ENCODE measurements at places on chromosomes 2 and 18.

- DNase-seq = no peak
These were observed 45.0 kb downstream of the EIF5B start for GRCh38 chr2:99382143-99382542.

DNA sequence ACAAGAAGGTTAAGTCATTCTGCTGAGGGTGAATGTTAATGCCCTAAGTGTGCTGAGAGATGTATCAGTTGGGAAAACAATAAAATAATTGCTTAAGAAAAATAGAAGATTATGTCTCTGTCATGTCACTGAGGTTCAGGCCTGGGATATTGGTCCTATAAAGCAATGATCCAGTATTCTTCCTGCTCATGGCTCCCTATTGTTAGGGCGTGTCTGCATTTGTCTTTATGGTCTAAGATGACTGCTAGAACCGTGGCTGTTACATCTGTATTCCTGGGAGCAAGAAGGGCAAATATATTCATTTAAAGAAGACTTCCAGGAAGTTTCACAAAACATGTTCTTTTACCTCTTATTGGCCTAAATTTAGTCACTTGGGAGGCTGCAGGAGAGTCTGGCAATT lies 125.0 kb downstream of the KCNE4 start:
- no peak for DNase-seq

DNA sequence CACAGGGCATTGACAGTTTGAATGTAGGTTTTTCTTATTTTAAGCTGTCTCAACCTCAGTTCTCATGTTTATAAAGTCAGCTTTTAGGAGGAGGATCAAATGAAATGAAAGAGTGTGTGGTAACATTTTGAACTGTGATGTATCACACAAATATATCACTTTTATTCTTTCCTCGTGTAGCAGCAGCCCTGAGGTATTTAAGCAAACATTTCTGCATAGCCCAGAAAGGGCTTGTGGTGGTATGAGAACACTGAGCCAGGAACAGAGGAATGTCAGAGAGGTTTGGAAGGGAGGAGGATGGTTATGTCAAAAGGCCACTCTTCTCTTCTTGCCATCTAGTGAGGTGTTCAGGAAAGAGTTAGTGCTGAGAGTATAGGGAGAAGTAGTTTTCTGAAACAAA lies 150.2 kb downstream of the PARD3B start:
- DNase-seq = no peak

DNA sequence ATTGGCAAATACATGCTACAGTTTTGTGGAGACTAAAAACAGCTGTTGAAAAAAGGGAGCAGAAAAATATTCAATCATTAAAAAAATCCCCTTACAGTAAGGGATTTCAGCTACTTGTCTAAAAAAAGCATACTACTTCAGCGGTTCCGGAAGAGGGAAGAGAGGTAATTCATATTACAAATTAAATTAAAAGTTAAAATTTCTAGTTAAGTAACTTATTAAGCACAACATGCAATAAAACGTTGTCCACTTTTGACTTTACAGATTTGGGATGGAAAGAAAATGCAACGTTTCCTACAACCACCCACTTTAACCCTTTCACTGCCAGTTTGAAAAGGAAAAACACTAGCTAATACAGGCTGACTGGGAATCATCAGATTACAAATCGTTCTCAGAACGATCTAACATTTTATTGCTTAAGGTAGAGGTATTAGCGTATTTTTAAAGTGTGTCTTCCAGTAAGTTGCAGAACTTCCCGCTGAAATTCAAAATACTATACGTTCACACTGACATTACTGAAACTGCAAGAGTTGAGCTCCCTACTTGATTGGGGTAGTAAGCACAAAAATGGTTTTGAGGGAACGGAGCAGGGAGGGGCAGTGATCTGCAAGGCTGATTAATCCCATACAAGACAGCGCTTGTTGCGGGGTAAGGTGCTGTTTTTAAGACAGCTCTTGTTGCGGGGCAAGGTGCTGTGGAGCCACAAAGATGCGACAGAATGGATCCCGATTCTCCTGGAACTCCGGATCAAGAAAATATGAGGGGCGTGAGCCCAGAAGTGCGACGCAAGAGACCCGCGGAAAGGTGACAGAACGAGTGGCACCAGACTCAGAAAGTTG lies 743 bp downstream of the HADHA start:
- DNase-seq = peak; percentile 37

DNA sequence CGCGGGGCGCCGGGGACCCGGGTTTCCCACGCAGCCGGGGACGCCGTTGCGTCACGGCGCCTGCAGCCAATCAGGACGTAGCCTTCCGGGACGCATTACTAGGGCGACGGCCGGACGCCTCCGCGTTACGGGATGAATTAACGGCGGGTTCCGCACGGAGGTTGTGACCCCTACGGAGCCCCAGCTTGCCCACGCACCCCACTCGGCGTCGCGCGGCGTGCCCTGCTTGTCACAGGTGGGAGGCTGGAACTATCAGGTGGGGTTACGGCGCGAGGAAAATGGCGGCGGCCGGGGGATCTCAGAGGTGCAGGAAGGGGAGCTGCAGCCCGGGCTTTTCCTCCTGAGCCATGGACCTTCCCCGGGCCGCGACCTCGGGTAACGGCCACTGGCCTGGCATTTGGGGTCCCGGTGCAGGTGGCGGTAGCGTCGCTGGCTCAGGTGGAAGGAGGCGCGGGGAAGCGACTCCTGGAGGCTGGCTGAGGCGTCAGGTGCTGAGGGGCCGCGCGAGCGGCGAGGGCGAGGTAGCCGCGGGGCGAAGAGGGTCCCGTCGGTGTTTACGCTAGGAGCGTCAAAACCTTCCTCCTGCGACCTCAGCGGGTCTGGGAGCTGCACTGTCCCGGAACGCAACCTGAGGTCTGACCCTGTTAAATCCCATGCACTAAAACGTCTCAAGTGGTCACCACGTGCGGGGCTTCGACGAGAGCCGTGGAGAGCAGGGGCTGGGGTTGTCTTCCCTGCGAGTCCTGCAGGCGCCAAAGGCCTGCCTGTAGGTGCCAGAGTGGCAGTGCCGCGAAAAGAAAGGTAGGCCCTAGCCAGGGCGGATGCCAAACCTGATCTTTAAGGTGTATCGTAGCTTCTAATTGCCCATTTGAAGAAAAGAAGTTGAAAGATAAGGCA lies at the start of gene LCLAT1:
LCLAT1 (plus strand) TSS at position 98 of the 897 bp plus-strand sequence. CDS start 78,345 bp downstream, outside the sequence.
- DNase-seq = peak; percentile 77

- DNase-seq = no peak
These were observed 130.5 kb downstream of the NCK2 start for GRCh38 chr2:105875241-105875640.

DNA sequence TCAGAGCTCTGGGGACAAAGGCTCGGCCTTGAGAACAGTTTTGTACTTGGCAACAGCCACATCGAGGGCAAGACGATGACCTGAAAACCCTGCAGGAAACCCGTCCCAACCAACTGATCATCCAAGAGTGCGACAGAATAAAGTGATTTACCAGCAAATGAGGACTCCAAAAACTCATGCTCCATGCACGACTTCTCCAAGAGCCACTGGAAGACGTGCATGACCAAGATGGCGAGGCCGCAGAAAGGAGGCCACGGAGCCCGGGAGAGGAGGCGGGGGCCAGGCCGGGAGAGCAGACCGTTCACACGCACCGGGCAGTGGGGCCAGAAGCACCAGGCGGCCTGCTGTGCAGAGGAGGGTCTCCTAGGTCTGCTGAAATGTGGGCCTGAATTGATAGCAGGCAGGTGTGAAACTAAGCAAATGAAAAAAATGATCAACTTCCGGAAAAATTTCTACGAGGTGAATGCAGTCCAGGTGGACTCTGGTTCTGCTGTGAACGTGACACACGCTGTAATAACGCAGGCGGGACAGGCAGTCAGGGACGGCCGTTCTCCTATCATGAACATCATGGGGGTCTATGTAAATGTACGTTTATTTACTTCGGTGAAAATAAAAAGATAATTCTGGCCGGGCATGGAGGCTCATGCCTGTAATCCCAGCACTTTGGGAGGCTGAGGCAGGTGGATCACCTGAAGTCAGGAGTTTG lies 252.2 kb downstream of the HDAC4 start:
- no peak for DNase-seq

DNA sequence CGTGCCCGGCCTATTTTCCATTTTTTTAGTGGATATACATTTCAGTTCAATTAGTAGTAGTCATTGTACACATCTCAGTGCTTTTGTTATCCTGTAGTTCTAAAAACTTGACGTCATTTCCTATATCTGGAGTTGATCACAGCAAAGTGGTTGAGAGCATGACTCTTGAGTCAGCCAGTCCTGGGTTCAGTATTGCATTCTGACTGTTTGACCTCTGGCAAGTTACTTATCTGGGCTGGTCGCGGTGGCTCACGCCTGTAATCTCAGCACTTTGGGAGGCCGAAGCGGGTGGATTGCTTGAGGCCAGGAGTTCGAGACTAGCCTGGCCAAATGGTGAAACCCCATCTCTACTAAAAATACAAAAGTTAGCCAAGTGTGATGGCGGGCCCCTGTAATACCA lies 50.4 kb upstream of the PPM1B start:
- peak; percentile 74 for DNase-seq

DNA sequence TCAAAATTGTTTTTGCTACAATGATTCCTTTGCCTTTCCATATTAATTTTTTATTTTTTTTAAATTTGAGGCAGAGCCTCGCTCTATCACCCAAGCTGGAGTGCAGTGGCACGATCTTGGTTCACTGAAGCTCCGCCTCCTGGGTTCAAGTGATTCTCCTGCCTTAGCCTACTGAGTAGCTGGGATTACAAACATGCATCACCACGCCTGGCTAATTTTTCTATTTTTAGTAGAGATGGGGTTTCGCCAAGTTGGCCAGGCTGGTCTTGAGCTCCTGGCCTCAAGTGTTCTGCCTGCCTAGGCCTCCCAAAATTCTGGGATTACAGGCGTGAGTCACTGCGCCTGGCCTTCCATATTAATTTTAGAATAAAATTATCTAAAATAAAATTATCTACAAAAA lies 41.3 kb downstream of the PTPN4 start:
- no peak for DNase-seq

DNA sequence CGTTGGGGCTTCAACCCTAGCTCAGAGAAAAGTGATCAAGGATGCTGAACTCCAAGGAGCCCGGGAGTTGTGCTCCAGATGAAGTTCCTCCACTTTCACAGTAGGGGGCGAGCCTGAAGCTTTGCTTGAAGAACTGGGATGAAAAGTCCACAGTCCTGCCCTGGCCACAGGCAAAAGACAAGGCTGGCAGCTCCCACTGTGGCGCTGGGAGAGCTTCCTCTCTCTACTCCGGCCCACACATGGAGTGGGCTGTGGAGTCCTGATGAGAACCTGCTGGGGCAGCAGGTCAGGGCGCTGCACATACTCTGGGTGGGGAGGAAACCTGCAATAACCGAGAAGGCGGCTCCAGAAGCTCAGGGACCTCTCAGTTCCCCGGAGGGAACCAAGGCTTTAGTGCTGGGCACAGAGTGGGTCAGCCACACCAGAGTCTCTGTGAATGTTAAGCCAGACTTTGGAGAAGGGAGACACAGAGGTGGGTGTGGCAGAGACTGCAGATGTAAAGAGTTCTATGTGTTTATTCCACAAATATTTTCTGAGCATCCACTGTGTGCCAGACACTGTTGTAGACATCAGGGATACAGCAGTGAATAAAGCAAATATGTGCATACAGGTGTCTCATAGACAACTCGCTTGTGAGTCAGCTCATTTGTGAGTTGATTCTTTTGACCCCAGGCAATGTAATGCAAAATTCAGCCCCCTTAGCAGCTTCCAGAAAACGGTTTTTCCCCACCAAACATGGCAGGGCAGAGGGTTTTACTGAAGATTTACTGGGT lies 48.0 kb upstream of the MRPL33 start:
- peak; percentile 82 for DNase-seq

GRCh38 chr2:9984871-9985480 lies 33.5 kb downstream of the GRHL1 start:
- DNase-seq = peak; percentile 47

GRCh38 chr18:78972930-78973331 lies 6.7 kb upstream of the SALL3 start:
- DNase-seq = no peak

DNA sequence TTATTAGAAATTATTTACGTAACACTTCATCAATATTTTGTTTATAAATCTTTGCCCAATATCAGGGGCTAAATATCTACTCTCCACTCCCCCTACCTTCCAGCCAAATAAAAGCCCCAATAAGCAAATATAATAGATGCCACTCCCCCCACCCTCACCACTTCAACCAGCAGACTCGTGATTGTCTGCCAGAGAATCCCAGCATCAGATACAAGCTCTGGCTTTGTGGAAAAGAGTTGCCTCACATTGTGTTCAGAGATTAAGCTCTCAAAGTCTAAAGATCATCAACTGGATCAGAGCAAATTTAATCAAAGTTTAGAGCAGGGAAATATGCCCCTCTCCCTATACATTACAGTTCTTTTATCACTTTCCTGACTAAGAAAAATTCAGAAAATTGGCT lies 39.5 kb downstream of the AOX1 start:
- DNase-seq = no peak

- DNase-seq = peak; percentile 29
These were observed 4.4 kb upstream of the CCDC150 start for GRCh38 chr2:196635156-196635555.

DNA sequence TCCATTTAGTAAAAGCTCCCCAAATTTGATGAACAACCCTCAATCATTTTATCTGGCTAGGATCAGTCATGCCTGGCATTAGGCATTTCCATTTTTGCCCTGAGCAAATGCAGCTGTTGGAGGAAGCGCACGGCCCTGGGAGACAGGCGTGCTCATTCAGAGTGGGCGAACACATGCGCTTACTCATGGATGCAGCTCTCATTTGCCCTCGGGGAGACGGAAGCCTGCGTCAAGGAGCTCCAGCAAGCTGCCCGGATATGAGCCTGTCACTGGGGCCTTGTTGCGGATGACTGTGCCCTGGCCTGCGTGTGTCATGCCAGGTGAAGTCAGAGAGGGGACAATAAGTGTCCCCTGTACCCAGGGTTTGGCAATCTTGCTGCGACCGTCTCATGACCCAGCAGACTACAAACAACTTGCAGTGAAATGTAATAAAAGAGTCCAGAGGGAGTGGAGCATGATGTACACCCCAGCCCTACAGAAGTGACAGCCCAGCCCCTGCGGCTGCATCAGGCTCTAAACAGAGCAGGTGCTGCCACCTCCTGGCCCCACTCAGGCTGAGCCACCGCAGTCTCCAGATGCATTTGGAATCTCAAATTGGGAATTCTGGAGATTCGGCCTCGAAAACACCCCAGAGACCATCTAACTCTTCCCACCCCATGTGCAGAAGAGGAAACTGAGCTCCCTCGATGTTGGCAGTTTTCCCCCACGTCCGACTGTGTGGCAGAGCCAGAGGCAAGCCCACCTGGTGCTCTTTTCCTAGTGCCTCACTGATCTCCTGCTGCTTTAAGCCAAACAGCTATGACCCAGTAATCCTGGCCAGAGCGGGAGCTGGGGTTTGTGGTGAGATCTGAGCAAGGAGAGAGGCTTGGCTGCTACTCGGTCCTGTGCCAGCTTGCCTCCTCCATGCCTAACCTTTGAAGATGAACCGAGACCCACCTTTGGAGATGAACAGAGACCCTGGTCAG lies 105.0 kb upstream of the ALK start:
- peak; percentile 92 for DNase-seq

- DNase-seq = no peak
These were observed 69.7 kb downstream of the ZNF532 start for GRCh38 chr18:58934356-58934755.

DNA sequence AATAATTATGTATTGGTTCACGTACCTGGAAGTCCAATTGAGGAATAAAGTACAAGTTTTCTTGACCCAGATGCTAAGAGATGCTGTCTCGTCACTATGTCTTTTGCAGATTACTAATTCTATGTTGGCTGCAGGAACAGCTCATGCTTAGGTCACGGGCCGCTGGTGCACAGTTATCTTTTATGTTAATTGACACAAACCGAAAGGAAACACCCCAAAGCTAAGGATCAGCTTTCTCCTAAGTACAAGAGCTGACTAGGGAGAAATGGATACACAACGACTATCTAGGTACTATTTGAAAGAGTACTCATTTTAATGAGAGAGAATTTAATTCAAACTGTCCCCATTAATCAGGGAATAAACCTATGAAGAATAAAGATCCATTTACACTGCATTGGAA lies 217.7 kb upstream of the SLC35G4 start:
- DNase-seq = peak; percentile 82
